ENCODE measurements at places on chromosomes 5 and 9. TPM values are rescaled to one million over a fixed set of nuclear protein-coding genes. Genes with fewer than 3 reads are reported as not detected.

The GDA gene
- under 0.01 TPM for total RNA-seq

The LCN10 gene
- not detected for total RNA-seq

The CCDC171 gene
- 1.5 TPM for total RNA-seq

The PAPPA gene
- 11.1 TPM for total RNA-seq

The SLC34A1 gene
- total RNA-seq: not detected

All from bronchus fibroblast of lung (primary cell).